ENCODE measurements at places on chromosomes 2 and 18.

DNA sequence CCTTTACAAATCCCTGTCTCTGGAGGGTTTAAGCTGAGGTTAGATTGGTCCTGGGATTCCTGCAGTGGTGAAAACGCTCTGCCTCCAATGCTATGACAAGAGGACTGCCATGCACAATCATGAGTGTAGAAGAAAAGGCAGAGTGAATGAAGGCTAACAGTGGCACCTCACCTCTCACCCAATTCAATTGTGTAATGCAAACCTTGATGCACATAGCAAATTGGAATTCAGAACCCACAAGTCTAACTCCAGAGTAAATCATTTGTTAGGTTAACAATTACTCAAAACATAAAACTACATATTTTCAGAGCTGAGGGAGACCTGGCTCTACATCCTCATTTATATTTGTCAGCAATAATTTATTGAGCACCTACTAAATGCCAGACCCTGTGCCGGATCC, 1.8 kb downstream of the TGFBRAP1 start:
- DNase-seq: no peak

GRCh38 chr2:191846515-191847476, at the start of gene CAVIN2:
Gene CAVIN2 (minus strand): TSS chr2:191847088. CDS start chr2:191846925, 163 bp downstream.
- DNase-seq: peak; percentile 69

DNA sequence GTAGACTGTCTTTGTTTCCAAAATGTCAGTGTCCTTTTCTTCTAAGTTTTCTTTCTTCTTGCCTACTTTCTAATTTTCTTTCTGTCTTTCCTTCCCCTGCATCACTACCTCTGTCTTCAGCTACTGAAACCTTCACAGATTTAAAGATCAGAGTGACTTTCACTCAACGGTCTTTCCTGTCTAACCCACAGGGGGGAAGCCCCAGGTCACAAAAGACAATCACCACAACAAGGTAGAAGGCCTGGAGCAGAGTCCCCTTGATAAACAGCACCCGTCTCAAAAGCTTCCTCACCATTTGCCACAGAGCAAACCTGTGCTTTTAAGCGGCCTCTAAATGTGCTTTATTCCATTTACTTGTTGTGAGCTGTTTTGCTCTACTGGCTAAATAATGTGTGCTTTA, 665.4 kb downstream of the BCL11A start:
- no peak for DNase-seq

DNA sequence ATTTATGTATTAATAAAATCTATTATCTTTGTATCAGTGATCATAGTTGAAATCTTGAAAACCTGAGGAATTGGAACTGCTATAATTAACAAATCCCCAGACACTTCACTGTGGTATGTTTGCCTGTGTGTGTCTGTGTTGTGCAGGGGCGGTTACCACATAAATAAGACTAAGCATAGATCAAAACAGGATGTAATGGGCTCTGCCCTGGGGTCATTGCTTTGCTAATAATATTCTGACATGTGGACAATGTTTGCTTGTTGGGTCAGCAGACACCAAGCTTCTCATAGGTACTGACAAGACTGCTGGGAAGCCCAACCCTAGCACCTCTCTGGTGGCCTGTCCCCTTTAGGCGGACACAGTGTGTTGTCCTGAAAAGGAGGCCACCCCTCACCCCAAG, 35.8 kb upstream of the DOK6 start:
- DNase-seq: no peak

DNA sequence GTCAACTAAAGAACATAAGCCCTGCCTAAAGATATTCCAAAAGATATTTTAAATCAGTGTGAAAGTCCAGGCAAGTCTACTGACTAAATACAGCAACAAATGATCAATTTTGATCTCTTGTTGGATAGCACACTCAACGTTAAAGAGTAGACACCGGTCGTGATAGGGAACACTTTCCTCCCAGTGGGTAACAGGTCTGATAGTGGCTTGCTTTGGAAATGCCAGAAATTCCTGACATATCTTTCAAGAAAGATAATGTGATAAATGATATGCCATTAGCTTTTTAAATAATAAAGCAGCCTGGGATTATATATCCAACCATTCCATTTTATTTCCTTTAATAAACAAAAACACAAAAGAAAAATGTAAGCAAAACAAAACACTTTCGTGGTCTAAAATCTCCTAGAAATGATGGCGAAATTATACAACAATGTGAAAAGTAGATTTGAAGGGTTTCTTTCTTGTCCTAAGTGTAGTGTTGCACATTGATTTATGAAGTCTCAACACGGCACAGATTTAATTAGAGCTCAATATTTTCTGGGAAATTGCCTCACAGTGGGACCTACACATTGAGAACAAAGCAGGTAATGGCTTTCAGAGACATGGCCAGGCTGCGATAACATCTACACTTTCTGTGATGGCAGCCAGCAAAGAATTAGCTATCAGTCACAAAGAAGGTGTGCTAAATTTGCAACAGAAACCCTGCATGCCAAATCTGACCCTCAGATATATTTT, 158.6 kb downstream of the PPP1R1C start:
- DNase-seq: no peak

GRCh38 chr2:120301284-120301683, 44.7 kb upstream of the INHBB start:
- DNase-seq: no peak

DNA sequence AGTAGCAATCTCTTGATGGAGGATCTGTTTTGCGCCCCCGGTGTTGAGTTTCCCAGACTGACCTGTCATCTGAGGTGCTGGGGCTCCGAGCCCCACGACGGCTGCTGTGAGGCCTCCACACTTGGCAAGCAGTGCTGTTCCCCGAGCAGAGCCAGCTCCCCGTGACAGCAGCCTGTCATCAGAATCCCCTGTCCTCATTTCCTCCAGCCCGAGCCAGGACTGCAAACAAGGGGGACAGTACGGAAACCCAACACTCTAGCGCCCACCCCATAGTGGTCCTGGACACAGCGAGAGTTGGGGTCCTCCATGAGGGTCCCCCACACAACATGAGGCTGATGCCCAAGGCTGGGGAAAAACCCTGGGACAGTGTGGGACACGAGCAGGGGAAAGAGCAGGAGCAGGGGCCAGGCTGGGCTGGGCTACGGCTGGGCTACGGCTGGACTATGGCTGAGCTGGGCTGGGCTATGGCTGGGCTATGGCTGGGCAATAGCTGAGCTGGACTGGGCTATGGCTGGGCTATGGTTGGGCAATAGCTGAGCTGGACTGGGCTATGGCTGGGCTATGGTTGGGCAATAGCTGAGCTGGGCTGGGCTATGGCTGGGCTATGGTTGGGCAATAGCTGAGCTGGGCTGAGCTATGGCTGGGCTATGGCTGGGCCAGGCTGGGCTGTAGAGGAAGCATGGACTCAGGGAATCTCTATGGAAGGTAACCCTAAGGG, 1.5 kb upstream of the KLHL30 start:
- DNase-seq: peak; percentile 75

DNA sequence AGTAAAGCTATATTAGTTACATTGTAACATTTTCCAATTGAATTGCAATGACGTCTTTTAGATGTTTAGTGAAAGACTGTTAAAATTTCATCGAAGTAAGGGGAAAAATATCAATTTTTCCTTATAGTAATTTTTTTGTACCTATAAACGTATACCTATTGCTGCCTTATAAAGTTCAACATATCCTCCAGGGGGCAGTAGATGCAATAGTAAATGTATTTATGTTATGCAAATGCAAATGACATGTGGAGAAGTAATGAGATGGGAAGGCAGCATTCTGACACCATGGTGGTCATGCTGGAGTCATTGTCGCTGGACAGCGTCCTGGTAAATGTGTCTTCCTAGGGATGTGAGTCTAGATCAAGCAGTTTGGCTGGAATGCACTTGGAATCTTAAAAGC, 38.7 kb downstream of the MSTN start:
- peak; percentile 19 for DNase-seq

DNA sequence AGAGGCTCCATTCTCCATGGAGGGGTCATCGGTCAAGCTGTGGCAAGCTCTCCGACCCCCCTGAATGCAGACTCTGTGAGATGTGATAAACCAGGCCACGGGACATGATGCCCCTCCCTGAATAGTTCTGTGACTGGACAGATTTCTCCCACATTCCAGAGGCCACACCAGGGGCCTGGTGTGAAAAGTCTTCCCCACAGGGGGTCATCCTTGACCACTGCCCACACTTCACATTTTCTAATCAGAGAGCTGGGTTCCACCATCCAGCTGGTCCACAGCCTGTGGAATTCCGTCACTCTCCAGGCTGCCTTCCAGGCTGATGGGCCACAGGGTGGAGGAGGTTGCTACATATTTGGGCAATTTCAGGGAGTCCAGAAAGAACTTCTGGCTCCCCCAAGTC, 51.3 kb upstream of the CYRIA start:
- no peak for DNase-seq

GRCh38 chr2:12293874-12294273, 422.9 kb upstream of the TRIB2 start:
- DNase-seq: no peak

DNA sequence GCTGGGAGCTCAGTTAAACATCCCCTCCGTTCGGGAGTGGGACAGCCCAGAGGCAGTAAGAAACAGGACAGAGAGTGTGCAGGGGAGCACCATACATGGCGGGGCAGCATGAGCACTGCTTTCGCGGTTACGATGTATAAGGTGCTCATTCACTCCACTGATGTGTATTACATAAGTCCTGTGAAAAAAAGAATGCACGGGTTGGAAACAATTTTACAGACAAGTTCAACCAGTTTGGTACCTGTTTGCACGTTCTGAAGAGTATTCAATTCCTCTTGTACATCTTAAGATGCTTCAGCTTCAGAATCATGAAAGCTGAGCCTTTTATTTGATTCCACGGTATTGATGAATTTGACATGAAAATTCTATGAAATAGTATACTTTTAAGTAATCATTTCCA, 97.8 kb upstream of the NETO1 start:
- no peak for DNase-seq

DNA sequence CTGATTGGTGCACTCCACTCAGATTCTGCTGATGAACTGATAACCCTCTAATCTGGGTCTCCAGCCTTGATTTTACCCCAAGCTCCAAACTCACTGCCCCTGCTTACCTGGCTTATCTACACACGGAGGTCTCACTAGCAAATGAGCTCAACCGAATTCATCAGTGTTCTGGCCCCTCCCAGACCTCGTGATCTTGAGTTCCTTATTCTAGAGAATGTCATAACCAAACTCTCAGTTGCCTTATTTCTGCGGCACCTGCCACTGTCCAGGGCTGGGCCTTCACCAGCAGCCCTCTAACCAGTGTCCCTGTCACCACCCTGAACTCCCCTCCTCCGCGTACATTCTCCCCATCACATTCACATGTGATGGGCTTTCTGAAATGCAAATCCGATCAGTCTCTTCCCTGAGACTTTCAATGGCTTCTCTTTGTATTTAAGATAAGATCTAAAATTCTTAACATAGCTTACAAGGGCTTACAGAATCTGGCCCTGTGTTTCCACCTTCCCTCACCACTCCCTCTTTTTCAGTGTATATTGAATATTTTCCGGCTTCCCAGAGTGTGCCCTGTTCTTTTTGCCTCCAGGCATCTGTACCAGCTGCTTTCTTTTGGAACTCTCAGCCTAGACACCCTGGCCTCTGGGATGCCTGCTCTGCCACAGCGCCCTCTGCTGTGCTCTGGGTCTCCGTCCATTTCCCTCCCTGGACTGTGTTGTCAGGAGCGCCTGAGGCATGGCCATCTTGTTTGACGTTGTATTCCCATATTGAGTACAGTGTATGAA, 31.1 kb downstream of the NAB1 start:
- DNase-seq: no peak

- DNase-seq: peak; percentile 87
These were observed 16.9 kb downstream of the STEAP3 start for GRCh38 chr2:119240311-119241204.

GRCh38 chr2:101121174-101121573, 30.0 kb downstream of the TBC1D8 start:
- no peak for DNase-seq

DNA sequence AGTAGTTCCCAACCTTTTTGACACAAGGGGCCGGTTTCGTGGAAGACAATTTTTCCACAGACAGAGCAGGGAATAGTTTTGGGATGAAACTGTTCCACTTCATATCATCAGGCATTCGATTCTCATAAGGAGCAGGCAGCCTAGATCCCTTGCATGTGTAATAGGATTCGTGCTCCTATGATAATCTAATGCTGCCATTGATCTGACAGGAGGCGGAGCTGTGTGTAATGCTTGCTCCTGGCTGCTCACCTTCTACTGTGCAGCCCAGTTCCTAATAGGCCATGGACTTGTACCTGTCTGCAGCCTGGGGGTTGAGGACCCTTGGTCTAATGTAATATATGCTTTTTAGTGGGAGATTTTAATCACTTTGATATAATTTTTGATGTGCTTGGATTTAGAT, 188.7 kb upstream of the KLHL14 start:
- no peak for DNase-seq

- DNase-seq: no peak
These were observed 49.8 kb upstream of the CNGA3 start for GRCh38 chr2:98296440-98296839.

GRCh38 chr2:179129574-179130238, 79.8 kb upstream of the CCDC141 start:
- DNase-seq: peak; percentile 36

- DNase-seq: peak; percentile 71
These were observed 51.4 kb downstream of the KIF5C start for GRCh38 chr2:148926291-148926961.

GRCh38 chr2:223494942-223495341, 107.2 kb downstream of the SCG2 start:
- DNase-seq: peak; percentile 27

GRCh38 chr18:21684731-21685130, 19.8 kb downstream of the ABHD3 start:
- DNase-seq: no peak

- no peak for DNase-seq
These were observed 61.5 kb downstream of the LRP2 start for GRCh38 chr2:169300636-169301530.
